ENCODE measurements at places on chromosomes 11 and 22.

GRCh38 chr11:17238377-17238776 is 30.6 kb upstream of the PIK3C2A start:
- no peak for DNase-seq
- no peak overlapping the region for H3K4me3 ChIP-seq
- H3K27ac ChIP-seq, result no peak overlapping the region

- H3K4me3 ChIP-seq, result no peak overlapping the region
- H3K27ac ChIP-seq, result no peak overlapping the region
- H3K27me3 ChIP-seq, result peaks cover 2% of the 10 kb centered on the region
- H3K4me1 ChIP-seq, result no peaks in the 10 kb centered on the region
- H3K36me3 ChIP-seq, result no peaks in the 10 kb centered on the region
Measured at GRCh38 chr11:122847466-122847865, 9.2 kb downstream of the CRTAM start.

DNA sequence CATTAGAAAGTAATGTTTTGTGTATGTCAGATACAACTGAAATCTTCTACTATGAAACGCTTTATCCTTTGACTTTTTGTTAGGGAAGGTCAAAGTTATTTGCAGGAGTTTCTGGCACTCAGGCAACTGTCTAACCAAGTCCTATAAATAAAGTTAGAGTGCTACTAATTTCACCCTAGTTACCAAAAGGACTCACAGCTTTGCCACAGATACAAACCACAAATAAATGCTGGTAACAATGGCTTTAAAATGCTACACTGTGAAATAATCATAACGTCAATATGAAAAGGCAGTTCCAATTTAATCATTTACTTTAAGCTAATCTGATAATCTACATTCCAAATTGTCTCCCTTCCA is 124.3 kb downstream of the RBFOX2 start:
- H3K27ac ChIP-seq, result no peak overlapping the region
- DNase-seq, result no peak
- H3K4me3 ChIP-seq, result no peak overlapping the region

- no peak overlapping the region for H3K4me3 ChIP-seq
- no peaks in the 10 kb centered on the region for H3K36me3 ChIP-seq
- H3K27ac ChIP-seq, result no peak overlapping the region
- H3K27me3 ChIP-seq, result peaks cover 34% of the 10 kb centered on the region
- DNase-seq, result no peak
Measured at GRCh38 chr11:7570938-7571521, 57.2 kb downstream of the PPFIBP2 start.

- DNase-seq, result no peak
- H3K4me3 ChIP-seq, result no peak overlapping the region
- no peaks in the 10 kb centered on the region for H3K36me3 ChIP-seq
Measured at GRCh38 chr11:20016526-20016925, 143.7 kb downstream of the DBX1 start.

DNA sequence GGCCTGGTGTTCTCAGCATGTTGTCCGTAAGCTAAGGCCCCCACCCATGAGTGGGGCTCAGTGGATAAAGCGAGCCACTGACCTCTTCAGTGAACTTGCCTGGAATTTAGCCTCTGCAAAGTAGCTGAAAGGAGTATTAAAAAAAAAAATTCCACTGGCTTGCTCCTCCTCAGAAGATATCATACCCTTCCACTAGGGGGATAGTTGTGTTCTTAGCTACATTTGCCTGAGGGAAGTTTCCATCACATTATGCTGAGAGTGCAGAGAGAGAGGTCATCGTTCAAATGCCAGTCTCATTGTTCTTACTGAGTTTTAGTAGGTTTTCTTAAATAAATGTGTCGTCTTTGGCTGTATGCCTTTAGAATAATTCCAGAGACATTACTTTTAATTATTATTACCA is 879.7 kb downstream of the JRKL start:
- H3K4me3 ChIP-seq, result no peak overlapping the region
- no peak overlapping the region for H3K27ac ChIP-seq
- DNase-seq, result no peak
- no peaks in the 10 kb centered on the region for H3K36me3 ChIP-seq
- H3K27me3 ChIP-seq, result no peaks in the 10 kb centered on the region

Measured in endothelial cell of umbilical vein (primary cell).